Psoas muscle (tissue), 8 donors: ENCODE measurements at places on chromosomes 1 and 21. TPM values are rescaled to one million over a fixed set of nuclear protein-coding genes. Genes with fewer than 3 reads are reported as not detected.

HPDL gene
- 1.4 TPM for total RNA-seq

DNA sequence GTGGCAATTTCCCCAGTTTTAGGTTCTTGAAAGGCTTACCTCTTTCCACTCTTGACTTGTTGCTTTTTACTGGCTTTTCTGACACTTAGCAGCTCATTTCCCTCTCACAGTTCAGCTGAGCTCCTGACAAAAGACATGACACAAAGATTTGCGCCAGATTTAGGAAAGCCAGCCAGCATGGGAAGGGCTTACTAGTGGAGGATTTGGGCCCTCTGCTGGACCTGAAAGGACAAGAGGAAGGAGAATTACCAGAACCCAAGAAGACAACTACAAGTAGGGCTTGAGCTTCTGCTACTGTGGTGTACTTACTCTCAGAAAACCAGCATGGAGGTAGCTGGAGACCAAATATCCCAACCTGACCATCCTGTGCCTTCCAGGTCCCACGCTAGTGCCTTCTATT, 784.5 kb downstream of the BRINP3 start:
- H3K27ac ChIP-seq = no peak overlapping the region
- H3K27me3 ChIP-seq = no peaks in the 10 kb centered on the region
- no peaks in the 10 kb centered on the region for H3K36me3 ChIP-seq
- no peak for DNase-seq

FALEC gene
- total RNA-seq = not detected

DNA sequence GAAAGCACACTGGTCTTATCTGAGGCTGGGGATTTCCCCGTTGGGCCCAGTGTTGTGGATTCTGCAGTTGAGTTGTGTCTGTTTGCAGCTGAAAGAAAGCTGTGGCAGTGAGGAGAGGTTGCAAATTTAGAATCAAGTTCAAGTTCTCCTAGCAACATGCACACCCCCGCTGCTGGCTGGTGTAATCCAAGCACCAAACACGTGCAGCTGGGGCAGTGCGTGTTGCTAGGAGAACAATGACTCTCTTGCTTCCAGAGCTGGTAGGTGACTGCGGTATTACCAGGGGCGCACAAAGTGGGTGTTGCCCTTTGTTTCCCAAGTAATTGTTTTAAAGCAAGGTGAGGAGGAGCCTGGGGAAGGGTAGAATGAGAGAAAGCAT, 91.5 kb downstream of the IER5 start:
- H3K27ac ChIP-seq = peak overlapping the region; percentile 71
- peak; percentile 80 for DNase-seq
- no peak overlapping the region for H3K4me3 ChIP-seq
- H3K36me3 ChIP-seq = no peaks in the 10 kb centered on the region
- H3K4me1 ChIP-seq = peaks cover 27% of the 10 kb centered on the region
- no peaks in the 10 kb centered on the region for H3K27me3 ChIP-seq

DNA sequence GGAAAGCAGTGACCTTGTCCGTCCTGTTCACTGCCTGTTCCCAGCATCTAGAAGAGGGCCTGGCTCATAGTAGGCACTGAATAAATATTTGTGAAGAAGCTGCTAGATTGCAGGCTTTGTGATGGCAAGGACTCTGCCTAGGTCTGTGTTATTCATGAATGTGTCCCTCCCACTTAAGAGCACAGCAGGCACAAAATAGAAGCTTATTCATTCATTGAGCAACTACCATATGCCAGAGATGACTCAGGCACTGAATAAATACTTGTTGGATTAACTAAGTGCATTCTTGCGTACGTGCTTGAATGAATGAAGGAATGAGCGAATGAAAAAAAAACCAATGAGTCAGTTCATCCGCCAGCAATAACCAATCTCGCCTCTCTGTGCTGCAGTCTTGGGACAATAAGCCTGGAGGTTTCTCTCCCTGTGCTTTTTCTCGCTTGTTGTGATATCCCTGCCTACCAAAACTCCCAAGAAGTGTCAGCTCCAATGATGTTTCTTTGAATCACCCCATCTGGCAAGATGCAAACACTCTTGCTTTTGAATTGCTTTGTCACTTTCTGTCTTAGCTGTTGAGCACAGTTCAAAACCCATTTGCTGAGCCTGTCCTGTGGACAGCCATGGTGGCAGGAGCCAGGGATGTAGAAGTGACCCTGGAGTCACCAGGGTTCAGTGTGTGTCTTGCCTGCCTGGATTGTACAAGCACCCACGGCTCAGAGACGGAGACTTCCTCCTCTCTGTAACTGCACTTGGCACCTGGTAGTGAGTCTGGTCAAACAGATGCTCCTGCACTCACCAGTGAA, 143.9 kb downstream of the KAZN start:
- H3K4me3 ChIP-seq = no peak overlapping the region
- no peak for DNase-seq
- no peaks in the 10 kb centered on the region for H3K36me3 ChIP-seq
- peaks cover 5% of the 10 kb centered on the region for H3K27me3 ChIP-seq

- H3K27me3 ChIP-seq = no peaks in the 10 kb centered on the region
- DNase-seq = no peak
- no peaks in the 10 kb centered on the region for H3K4me1 ChIP-seq
- no peaks in the 10 kb centered on the region for H3K36me3 ChIP-seq
- no peak overlapping the region for H3K4me3 ChIP-seq
Observed at GRCh38 chr1:68293122-68293521, 60.8 kb upstream of the WLS start.

TLCD4 gene
- total RNA-seq = 16.7 TPM

DNA sequence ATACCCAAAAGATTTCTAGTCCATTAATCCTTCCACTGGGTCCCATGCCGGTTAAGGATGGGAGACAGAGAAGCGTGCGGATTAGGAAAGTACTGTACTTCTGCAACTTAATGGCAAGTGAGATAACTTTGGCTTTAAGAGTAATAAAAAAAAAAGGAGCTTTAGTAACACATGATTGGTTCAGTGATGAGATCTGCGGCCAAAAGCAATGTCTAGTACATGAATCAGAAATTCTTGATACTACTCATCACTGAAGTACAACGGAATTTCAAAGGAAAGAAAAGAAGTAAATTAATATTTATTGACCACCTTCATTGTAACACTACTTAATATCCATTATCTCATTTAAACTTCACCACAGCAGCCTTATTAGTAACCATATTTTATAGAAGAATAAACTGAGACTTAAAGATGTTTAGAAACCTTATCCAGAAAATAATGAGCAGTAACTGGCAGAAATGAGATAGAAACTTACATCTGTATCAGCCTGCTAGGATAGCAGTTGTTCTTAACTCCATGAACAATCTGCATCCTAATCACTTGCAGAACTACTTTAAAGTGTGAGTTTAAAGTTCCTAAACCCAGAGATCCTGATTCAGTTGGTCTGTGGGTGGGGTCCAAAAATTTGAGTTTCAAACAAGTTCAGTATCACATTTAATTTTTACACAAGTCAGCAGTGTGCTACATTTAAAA, 14.1 kb upstream of the NUF2 start:
- H3K36me3 ChIP-seq = peaks cover 4% of the 10 kb centered on the region
- no peaks in the 10 kb centered on the region for H3K4me1 ChIP-seq
- H3K27me3 ChIP-seq = no peaks in the 10 kb centered on the region

GRCh38 chr1:31412732-31413404, at the start of gene SERINC2:
Gene SERINC2 (plus strand): TSS chr1:31413213. CDS start chr1:31413266, 53 bp downstream.
- H3K4me3 ChIP-seq = peak within 1 kb of the TSS; percentile 91
- H3K36me3 ChIP-seq = no peaks in the 10 kb centered on the region
- H3K27me3 ChIP-seq = peaks cover 3% of the 10 kb centered on the region
- peaks cover 15% of the 10 kb centered on the region for H3K4me1 ChIP-seq
- H3K27ac ChIP-seq = peak within 1 kb of the TSS; percentile 94

GRCh38 chr1:2391931-2392509, 379 bp downstream of the RER1 start:
- H3K36me3 ChIP-seq = no peaks in the 10 kb centered on the region
- no peaks in the 10 kb centered on the region for H3K27me3 ChIP-seq
- H3K4me3 ChIP-seq = peak overlapping the region; percentile 99
- peak overlapping the region; percentile 83 for H3K27ac ChIP-seq
- peaks cover 31% of the 10 kb centered on the region for H3K4me1 ChIP-seq

DNA sequence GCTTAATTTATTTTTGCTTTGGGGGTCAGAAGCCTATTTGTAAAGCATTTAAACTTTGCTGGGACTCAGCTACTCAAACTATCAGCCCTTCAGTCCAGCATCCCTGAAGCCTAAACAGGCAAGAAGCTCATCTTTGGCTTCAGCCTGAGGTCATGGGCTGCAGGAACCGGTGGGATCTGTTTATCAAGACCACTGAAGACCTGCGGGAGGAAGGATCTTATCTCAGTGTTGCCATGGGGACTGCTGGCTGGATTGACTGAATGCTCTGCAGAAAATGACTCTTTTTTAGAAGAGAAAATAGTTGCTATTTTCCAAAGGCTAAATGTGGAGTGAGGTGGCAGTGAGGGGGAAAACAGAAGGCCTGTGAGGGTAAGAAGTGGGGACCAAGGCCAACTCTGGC, 20.6 kb upstream of the ATP1B1 start:
- no peak overlapping the region for H3K27ac ChIP-seq
- no peaks in the 10 kb centered on the region for H3K36me3 ChIP-seq
- H3K27me3 ChIP-seq = no peaks in the 10 kb centered on the region
- DNase-seq = no peak

MROH7 gene
- total RNA-seq = 1.9 TPM

DNA sequence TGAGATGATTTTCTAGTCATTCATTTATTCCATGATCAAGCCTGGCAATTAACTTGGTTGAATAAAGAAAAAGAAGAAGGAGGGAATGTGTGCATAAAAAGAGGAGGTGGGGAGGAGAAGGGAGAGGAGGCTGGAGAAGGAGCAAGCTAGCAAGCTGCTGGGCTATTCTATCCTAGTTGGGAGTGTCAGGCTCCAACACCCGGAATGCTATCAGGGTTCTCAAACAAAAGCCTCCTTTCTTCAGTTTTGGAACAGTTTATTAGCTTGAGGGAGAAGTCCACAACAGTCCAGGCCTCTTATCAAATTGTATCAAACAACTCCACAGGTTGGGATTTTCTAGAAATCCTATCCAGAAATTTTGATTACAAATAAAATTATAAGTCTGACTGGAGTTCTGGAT, 80.0 kb downstream of the BCAR3 start:
- no peaks in the 10 kb centered on the region for H3K27me3 ChIP-seq
- no peak overlapping the region for H3K4me3 ChIP-seq
- DNase-seq = no peak
- H3K4me1 ChIP-seq = peaks cover 83% of the 10 kb centered on the region
- peak overlapping the region; percentile 76 for H3K27ac ChIP-seq

MAEL gene
- not detected for total RNA-seq

GRCh38 chr1:213931836-213932235, 55.9 kb upstream of the PROX1 start:
- no peak for DNase-seq
- H3K4me3 ChIP-seq = no peak overlapping the region
- no peak overlapping the region for H3K27ac ChIP-seq
- H3K27me3 ChIP-seq = no peaks in the 10 kb centered on the region
- no peaks in the 10 kb centered on the region for H3K36me3 ChIP-seq

GRCh38 chr1:31572323-31573104, 3.8 kb upstream of the TINAGL1 start:
- peaks cover 8% of the 10 kb centered on the region for H3K4me1 ChIP-seq
- H3K4me3 ChIP-seq = no peak overlapping the region
- H3K36me3 ChIP-seq = no peaks in the 10 kb centered on the region
- peaks cover 5% of the 10 kb centered on the region for H3K27me3 ChIP-seq
- H3K27ac ChIP-seq = peak overlapping the region; percentile 68
- DNase-seq = no peak

GRCh38 chr1:93200086-93200620, 19.6 kb downstream of the CCDC18 start:
- H3K27me3 ChIP-seq = no peaks in the 10 kb centered on the region
- no peak overlapping the region for H3K27ac ChIP-seq
- H3K4me1 ChIP-seq = no peaks in the 10 kb centered on the region
- DNase-seq = no peak
